ENCODE measurements at places on chromosomes 3 and 15.

DNA sequence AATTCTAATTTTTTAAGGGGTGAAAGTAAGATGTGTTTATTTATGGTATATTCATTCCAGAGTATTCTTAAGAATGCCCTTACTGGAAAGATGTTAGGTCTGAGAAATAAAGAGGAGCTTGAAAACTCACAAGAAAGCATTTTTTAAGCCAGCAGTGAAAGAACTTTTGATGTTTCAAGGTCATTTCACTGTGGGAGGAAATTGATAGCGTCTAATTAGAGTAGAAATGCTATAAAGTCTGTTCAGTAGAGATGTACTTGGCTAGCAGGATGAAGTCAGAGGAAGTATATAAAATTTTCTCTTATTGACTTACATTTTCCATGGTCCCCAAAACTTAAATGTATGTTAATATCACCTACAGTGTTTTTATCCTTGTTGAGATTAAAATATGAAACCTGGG lies 354.6 kb downstream of the CNTN6 start:
- no peak for DNase-seq

DNA sequence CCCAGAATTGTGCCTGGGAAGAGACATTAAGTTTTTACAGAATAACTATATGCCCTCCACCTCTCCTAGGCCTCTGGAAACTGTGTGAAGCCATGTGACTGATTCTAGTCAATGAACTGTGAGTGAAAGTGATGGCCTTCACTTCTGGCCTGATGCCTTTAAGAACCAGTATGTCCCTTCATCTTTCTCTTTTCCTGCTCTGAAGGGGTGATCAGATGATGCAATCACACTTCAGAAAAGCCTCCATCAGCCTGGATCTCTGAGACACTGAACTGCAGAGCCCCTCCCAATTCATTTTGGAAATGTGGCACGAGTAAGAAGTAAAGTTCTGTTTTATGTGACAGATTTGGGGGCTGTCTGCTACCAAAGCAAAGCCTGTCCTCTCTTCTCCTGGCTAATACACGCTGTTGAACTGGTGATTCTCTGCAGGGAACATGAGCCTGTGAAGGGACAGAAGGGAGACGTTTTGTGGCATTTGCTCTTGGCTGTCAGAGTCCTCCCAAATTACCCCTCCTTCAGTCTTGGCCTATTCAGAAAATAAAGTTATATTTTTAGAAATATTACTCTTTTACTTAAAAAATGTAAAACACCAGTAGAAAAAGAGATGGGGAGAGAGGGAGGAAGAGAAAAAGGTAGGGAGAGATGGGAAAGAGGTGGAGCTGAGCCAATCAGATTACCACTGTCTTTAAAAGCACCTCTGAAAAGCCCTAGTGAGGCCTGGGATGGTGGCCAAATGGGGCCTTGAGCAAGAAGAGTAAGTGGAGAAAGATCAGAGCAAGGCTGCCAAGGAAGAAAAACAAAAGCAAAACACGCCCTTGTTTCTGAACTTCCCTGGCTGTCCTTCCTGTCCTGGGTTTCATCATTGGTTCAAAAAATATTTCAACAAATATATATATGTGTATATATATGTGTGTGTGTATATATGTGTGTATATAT lies 40.9 kb upstream of the RYK start:
- no peak for DNase-seq

- DNase-seq: no peak
These were observed 529.8 kb downstream of the DIPK2A start for GRCh38 chr3:144501467-144501866.

DNA sequence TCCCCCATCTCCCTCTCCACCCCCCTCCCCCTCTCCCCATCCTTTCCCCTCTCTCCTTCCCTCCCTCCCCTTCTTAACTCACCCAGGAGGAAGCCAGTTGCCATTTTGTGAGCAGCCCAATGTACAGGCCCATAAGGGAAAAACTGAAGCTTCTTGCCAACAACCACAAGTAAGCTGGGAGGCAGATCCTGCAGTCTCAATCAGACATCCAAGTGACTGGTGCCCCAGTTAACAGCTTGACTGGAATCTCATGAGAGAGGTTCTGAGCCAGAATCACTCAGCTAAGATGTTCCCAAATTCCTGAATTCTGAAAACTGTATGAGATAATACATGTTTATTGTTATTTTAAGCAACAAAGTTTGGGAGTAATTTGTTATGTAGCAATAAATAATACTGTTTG lies 90.7 kb downstream of the C3orf70 start:
- no peak for DNase-seq

DNA sequence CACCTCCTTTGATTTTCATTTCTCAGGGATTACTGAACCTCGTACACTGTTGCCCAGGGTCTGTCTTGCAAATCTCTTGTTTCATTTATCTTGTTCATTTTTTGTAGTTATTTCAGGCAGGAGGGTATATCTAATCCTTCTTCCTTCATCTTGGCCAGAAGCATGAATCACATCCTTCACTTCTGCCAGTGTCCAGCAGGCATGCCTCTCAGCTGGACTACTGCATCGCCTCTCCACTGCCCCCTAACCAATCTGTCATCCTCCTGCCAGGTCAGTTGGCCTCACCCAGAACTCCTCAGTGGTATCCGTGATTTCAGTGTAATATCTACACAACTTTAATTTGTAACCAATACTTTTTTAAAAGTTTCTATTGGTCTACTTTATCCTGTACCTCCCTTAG lies 297.9 kb downstream of the GABRG3 start:
- DNase-seq: no peak

DNA sequence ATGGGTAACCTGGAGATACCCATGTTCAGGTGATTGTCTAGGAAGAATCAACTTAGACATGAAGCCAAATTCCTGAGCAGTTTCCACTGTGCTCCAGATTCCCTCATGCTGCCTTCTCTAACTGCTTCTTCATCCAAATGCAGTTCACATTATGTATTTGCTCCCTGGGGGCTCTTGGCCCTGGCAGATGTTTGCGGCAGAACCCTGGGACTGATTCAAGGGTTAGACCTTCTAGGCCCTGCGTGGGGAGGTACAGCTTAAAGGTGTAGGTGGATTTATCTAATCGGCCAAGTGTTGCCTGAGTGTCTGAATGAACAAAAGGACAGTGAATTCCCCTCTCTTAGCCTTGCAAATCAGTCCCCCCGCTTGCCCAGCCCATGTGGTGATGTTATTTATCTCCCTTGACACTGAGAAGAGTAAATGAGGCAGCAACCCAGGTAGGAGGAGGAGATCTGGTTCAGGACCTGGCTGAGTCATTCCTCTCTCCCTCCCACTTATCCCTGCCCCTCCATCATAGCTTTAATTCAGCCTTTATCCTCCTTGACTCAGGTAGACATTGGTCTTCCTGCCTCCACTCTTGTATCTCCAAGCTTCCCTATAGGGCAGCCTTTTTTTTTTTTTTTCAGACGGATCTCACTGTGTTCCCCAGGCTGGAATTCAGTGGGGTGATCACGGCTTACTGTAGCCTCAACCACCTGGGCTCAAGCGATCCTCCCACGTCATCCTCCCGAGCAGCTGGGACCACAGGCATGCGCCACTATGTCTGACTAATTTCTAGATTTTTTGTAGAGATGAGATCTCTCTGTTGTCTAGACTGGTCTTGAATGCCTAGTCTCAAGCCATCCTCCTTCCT lies 54.8 kb downstream of the MAGEF1 start:
- no peak for DNase-seq

- no peak for DNase-seq
These were observed 40.0 kb downstream of the ADAMTS9 start for GRCh38 chr3:64647825-64648224.

- DNase-seq: no peak
These were observed 22.5 kb upstream of the TSC22D2 start for GRCh38 chr3:150385296-150386242.

- no peak for DNase-seq
These were observed 8.6 kb upstream of the RPL29 start for GRCh38 chr3:52004163-52004787.

DNA sequence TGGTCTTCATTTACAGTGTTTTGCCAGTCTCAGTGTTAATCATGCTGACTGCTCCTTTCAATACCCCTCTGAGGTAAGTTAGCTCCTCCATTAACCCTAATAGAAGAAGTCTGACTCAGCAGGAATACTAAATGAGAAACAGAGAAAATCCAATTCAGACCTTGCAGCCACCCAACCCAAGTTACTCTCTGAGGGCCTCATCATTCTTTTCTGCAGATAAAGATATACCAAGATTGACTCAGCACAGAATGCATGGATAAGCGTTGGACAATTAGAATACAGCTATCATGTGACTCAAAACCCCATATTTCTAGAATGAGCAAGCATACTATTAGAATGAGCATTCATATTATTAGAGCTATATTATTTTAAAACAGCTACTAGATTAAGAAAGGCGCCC lies 389.1 kb upstream of the SGO1 start:
- no peak for DNase-seq

GRCh38 chr3:169327546-169328356 lies 335.8 kb downstream of the MECOM start:
- no peak for DNase-seq

- DNase-seq: no peak
These were observed 1.9 kb downstream of the PCLAF start for GRCh38 chr15:64379216-64379960.

GRCh38 chr3:127738192-127738840 lies 65.6 kb downstream of the ABTB1 start:
- no peak for DNase-seq

- no peak for DNase-seq
These were observed 66.7 kb downstream of the FILIP1L start for GRCh38 chr3:100047455-100048141.

DNA sequence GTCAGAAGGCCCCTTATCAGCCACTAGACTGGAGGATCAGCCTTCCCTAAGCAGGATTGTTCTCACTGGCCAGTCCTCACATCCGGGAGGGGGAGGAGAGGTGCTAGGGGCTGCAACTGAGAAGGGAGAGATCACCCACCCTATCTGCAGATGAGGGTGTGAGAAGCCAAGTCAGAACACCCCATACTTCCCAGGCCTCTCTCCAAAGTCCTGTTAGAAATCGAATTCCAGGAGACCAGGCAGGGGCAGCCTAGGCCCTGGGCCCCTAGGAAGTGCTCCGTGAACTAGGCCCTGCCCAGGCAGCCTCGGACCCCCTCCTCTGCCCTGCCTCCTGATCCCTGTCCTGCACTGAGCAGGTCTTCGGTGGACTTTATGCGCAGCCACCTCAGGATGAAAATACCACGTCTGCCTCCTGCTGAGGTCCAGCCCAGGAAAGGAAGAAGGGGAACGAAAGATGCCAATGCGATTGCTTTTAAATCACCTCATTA lies 933 bp downstream of the DZIP1L start:
- no peak for DNase-seq

DNA sequence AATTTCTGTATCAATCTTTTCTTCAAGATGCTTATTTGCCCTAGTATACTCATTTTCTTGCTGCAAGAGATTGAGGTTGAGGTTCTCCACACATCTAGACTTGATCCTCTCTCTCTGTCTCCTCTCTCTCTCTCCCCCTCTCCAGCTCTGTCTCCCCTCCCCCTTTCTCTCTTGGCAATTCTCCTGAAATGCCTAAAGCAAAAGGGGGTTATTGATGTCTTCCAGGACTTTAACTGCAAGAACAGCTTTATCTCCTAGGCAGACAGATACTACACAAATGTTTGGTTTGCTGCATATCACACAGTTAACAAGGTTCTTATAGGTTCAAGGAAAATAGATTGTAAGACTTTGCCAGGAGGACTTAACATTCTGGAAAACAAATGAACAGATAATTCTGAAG lies 52.1 kb downstream of the TMEM212 start:
- no peak for DNase-seq

DNA sequence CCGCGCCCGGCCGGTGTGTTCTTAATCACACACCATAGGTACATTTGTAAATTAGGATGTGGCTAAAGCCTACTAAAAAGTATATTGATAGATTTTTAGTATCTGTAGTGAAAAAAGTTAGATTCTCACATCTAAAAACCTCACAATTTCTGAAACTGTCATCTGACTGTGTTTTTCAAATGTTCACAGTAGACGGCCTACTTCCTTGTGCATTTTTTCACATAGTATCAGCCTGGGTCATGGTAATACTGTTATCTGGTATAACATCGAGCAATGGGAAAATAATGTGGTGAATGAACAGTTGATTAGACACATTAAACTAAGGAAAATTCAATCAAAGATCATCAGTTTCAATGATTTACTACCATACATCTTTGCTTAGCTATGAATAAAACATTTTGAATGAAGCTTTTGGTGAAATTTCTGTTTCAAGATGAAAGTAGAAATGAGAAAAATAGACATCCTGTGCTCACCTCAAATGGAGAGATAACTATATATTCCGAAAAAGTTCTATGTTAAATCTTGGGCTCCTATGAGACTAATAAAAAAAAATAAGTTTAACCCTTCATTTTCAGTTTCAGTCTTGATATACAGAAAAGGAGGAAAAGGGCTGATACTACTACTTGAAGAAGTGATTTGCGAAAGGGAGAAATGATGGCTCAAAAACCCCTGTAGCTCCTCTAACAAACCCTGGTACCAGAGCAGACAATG lies 262.7 kb downstream of the ZBTB20 start:
- no peak for DNase-seq

- no peak for DNase-seq
These were observed 57.2 kb downstream of the POLQ start for GRCh38 chr3:121488628-121489027.

- DNase-seq: no peak
These were observed 509.1 kb downstream of the FOXP1 start for GRCh38 chr3:71074423-71074822.

DNA sequence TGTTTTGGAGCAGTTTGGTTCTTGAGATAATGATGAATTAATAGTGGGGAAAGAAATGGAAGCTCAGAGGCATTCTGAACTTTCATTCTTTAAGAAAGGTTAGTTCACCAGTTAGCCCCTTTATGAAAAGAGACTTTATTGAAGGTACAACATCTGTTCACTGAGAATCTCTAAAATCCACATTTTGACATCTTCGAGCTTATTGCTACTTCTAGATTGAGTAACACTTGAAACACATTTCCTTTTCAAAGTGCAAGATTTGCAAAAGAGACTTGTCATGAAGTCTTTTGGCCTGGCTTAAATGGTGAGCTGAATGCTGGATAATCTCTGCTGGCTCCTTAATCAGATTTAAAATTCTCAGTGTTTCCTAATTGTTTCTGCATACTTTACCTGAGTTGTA lies 42.3 kb downstream of the RAB8B start:
- no peak for DNase-seq

DNA sequence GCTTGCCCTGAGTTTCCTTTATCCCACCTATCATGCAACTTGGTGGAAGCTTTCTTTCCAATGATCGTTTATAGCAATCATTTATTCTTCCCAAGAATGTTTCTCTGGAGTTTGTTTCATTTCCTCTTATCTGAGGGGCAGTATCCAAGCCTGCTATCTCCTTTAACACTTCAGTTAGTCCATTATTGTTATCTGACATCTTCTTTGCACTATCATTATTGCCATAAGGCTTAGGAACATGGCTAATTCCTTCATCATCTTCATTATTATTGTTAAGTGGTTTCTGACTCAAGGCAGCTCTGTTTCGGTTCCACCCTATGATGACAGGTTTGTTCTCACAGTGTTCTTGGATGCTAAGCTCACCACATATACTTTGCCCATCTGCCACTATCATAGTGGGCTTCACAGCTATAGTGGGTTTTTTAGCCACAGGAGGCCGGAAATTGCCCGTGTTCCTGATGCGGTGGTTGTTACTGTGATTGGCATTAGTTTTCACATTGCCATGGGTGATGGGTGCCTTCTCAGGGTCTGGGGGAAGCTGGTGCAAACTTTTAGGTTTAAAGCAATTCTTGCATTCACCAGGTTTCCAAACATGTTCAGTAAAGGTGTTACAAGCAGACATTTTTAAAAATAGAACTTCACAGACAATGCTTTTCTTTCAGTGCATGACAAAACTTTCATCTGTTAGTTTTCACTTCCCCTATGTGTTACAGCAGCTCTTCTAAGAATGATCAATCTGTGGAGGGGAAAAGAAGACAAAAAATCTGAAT lies 110.6 kb upstream of the TSPAN3 start:
- no peak for DNase-seq
